Foreskin keratinocyte (primary cell): ENCODE measurements at places on chromosomes 11 and 22.

DNA sequence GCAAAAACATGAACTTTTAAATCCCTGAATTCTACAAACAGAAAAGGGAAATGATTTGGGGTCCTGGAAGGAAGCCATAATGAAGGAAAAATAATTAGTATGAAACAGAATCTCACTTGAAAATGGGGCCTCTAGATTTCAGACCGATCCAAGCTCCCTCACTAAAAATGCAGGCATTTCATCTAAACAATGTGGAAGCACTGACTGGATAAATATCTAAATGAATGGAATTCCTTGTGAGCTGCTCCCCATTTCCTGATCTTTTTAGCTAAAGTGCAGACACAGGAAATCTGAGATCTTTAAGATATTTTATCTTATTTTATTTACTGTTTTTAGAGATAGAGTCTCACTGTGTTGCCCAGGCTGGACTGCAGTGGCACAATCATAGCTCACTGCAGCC is 1255.8 kb downstream of the LRRC4C start:
- DNase-seq = no peak

GRCh38 chr22:42317691-42318547 is 47.5 kb upstream of the TCF20 start:
- DNase-seq = peak; percentile 55

- no peak for DNase-seq
These were observed 615 bp downstream of the ANO5 start for GRCh38 chr11:22193348-22194051.

- no peak for DNase-seq
These were observed 137.8 kb upstream of the BDNF start for GRCh38 chr11:27837895-27838563.

DNA sequence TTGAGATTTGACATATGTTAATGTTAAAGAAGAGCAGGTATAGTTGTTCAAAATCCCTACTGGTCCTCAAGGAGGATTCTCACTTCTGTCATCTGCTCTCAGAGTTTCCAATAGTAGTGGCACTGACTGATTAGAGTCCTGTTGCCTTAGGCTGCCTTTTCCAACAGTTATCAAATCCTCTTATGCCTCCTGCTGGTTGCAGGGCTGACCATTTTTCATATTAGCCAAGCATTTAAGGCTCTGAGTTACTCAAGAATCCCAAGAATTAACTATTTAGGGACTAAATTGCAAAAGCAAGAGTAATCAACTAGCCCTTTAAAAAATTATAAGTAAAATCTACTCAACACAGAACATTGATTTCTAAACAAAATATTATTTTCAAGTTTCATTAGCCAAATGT is 212.0 kb upstream of the CHORDC1 start:
- DNase-seq = peak; percentile 28

- DNase-seq = no peak
These were observed 111.7 kb downstream of the MYO18B start for GRCh38 chr22:25853501-25854284.

GRCh38 chr22:30481711-30482110 is 9.9 kb upstream of the SEC14L3 start:
- DNase-seq = peak; percentile 37

GRCh38 chr11:123493349-123494063 is 63.4 kb downstream of the GRAMD1B start:
- DNase-seq = peak; percentile 23

- DNase-seq = no peak
These were observed 8.8 kb downstream of the C11orf96 start for GRCh38 chr11:43951231-43951630.

DNA sequence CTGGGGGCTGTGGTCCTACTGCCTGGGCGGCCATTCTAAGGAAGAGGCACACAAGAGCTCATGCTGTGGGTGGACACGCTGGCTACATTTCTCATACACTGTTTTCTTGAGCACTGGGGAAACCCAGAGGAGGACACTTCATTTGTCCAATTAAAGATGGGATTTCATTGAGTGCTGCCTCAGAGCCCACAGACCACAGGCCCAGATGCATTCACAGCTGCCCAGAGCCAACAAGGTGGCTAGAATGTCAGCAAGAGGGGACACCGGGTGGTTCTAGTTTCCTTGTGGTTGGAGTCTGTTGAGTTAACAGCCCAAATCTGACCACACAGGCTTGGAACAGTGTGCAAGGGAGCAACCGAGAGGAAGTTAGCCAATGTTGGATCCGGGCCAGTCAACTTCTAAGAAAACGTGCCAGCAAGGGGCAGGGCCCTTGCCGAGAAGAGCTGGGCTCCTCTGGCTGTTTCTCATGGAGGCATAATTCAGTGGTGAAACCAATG is 35.0 kb upstream of the SORL1 start:
- peak; percentile 52 for DNase-seq
